ENCODE measurements at places on chromosomes 4 and X.

- peak overlapping the region; percentile 83 for H3K27ac ChIP-seq
- peak overlapping the region; percentile 97 for H3K4me3 ChIP-seq
- no peak for DNase-seq
Measured at GRCh38 chr4:183659872-183660242, 764 bp downstream of the TRAPPC11 start.

GRCh38 chr4:150982557-150983233 lies 32.4 kb downstream of the LRBA start:
- no peaks in the 10 kb centered on the region for H3K27me3 ChIP-seq
- H3K27ac ChIP-seq = no peak overlapping the region
- peaks cover 4% of the 10 kb centered on the region for H3K4me1 ChIP-seq
- H3K36me3 ChIP-seq = peaks cover 2% of the 10 kb centered on the region

DNA sequence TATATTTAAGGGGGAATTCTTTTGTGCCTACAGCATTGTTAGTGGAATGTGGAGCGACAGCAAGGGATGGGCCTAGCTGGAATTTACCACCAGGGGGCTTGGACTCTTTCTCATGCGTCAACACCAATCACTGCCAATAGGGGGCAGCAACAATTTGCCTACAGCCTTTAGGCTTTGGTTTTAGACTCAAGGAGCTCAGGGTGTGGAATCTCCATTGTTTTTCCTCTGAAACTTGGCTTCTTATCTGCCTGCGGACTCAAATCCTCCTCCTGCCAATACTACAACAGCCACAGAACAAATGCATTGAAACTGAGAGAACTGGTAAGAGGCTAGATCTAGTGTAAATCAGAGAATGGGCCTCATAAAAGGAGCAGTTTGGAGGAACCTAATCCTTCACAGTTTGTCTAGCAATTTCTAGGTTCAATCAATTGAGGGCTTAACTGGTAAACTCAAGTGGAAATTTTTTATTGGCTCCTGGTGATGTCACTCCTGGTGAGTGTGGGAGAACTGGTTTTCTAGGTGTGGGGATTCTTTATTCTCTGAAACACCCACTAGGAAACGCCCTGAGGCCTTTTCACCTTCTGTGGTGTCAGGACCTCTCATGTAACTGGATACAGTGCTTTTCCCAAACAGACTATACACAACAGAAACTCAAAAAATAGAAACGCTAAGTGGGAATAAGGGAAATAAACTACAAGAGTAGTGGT lies 27.9 kb upstream of the TMSB4X start:
- no peaks in the 10 kb centered on the region for H3K27me3 ChIP-seq
- no peaks in the 10 kb centered on the region for H3K36me3 ChIP-seq
- peak; percentile 81 for DNase-seq
- H3K4me3 ChIP-seq = peak overlapping the region; percentile 45
- peak overlapping the region; percentile 89 for H3K27ac ChIP-seq

DNA sequence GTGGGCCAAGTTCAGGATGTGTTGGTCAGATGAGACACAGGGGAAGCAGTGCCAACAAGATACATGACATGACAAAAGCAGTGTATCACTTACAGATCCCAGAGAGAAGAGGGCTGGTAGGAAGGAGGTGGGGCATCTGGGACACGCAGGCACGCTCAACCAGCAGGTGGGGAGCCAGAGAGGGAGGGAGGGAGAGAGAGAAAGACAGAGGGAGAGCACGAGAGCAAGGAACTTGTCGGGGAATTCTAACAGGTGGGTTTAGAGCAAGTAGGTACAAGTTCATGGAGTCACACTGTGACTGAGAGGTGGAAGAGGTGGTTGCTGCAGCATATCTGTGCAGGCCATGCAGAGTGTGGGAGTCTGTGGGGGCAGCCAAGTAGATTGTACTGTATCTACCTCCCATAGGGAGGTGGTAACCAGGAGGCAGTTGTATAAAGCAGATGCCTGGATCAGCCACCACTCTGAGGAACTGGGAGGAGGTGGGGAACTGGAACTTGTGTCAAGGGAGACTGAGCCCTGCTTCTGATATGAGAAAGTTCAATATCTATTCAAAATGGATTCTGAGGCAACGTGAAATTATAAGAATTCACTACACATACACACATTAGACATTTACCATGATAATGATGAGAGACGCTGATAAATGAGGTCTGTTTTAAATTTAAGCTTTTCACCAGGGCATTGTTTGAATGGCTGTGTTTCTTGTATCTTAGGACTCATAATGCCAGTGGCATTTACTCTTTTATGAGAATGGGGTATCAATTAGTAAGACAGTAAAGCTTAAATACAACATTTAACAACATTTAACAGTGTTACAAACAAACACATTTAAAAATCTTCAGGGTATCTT lies 43.7 kb downstream of the BBS12 start:
- H3K36me3 ChIP-seq = no peaks in the 10 kb centered on the region
- peaks cover 9% of the 10 kb centered on the region for H3K27me3 ChIP-seq
- H3K4me1 ChIP-seq = no peaks in the 10 kb centered on the region
- H3K4me3 ChIP-seq = no peak overlapping the region

- H3K36me3 ChIP-seq = no peaks in the 10 kb centered on the region
- no peaks in the 10 kb centered on the region for H3K4me1 ChIP-seq
- H3K4me3 ChIP-seq = no peak overlapping the region
- H3K27me3 ChIP-seq = no peaks in the 10 kb centered on the region
Measured at GRCh38 chr4:139823746-139824145, 158.1 kb downstream of the MGST2 start.

GRCh38 chr4:89898304-89898716 lies 3.7 kb downstream of the MMRN1 start:
- no peak overlapping the region for H3K27ac ChIP-seq
- H3K4me1 ChIP-seq = peaks cover 20% of the 10 kb centered on the region
- no peak for DNase-seq
- H3K4me3 ChIP-seq = no peak overlapping the region

DNA sequence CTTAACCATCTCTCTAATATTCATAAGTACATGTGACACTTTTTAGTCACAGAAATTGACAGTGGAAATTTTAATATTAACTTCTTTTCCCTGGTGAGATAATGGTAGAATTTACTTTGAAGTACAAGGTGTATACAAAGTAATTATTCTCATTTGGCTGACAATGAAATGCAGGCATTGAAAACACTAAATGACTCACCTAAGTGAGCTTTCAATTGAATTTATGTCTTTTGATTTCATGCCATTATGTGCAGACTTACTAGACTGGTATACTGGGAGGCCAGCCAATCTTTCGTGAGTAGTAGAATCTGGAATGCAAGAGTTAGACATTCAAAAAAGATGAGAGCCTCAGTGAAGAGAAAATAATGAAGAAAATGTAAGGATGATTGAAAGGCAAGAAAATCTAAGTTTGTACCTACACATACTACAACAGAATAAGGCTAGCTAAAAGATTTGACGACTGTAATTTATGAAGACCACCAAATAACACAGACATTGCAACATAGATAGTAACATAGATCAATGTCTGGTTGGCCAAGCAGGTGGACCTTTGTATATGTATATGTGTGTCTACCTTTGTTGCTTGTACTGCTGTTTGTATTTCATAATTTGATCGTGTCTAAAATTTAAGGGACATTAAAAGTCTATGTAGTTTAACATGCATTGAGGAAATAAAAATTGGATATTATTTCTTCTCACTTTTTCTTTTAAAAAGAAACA lies 459.7 kb downstream of the IL15 start:
- DNase-seq = no peak
- no peaks in the 10 kb centered on the region for H3K4me1 ChIP-seq
- no peak overlapping the region for H3K4me3 ChIP-seq
- no peak overlapping the region for H3K27ac ChIP-seq
- peaks cover 25% of the 10 kb centered on the region for H3K36me3 ChIP-seq

DNA sequence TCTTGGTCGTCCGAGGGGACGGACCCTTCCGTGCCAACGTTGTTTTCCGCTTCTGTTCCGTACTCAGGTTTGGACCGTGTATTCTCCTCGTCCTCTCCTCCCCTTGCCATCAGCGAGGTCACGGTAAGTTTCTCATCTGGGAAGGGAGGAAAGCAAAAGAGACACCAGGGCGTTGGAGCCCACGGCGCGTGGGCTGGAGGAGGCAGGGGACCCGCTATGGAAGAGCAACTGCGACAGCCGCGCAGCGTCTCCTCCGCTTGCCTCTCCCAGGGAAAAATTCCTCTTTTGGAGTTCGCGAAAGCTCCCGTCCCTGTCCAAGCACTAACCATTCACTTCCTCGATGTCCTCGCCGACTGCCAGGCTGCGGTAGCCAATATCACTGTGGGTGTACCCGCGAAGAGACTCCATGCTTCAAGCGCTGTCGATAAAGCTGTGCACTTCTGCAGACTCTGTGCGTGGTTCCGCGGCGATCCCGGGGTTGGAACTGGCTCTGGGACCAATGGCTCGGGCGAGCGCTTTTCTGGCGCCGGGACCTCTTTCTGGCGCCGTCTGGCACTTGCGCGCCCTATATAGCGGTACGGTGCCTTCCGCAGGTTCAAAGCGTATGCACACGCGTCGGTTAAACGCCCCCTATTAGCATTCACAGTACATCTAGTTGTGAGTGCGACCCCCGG lies at the start of gene ESX1:
ESX1 (minus strand) TSS at position 492 of the 674 bp plus-strand sequence; CDS start at position 408, 84 bp downstream.
- no peaks in the 10 kb centered on the region for H3K36me3 ChIP-seq
- H3K4me1 ChIP-seq = peaks cover 3% of the 10 kb centered on the region
- H3K27ac ChIP-seq = no peak within 1 kb of the TSS
- no peak for DNase-seq
- no peaks in the 10 kb centered on the region for H3K27me3 ChIP-seq

DNA sequence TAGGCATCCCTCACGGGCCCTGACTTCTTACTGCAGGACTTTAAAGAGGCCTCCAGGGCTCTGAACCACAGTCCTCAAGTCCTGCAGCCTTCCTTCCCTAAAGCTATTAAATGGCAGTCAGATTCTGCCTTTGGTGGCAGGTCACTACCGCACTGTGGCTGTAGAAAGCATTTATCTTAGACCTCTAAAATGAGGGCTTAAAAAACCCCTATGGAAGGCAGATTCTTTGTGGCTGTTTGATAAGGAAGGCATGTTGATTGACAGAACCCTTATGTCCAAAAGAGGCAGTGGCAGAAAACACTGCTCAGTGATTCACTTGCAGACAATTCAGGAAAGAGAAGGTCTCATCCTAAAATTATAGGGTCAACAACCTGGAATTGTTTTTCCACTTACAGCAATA lies 79.2 kb downstream of the FBXL5 start:
- no peak overlapping the region for H3K27ac ChIP-seq
- H3K36me3 ChIP-seq = no peaks in the 10 kb centered on the region
- H3K4me1 ChIP-seq = no peaks in the 10 kb centered on the region

DNA sequence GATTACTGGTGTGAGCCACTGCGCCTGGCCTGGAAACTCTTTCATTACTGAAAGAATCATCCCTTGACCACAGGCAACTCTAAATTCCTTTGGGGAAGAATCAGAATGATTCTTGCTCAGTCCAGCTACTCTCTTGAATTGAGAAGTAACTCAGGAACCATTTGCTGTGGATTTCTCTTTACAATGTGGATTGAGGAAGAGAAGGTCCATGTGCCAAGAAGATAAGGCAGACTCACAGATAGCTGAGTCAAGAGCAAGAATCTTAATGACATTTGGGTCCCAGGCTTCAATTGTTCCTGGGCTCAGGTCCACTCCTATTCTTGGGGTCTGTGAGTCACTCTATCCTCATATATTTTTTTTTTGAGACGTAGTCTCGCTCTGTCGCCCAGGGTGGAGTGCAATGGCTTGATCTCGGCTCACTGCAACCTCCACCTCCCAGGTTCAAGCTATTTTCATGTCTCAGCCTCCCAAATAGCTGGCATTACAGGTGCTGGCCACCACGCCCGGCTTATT lies 6.2 kb upstream of the MGARP start:
- H3K27me3 ChIP-seq = peaks cover 5% of the 10 kb centered on the region
- H3K4me1 ChIP-seq = no peaks in the 10 kb centered on the region

- H3K36me3 ChIP-seq = no peaks in the 10 kb centered on the region
- no peaks in the 10 kb centered on the region for H3K4me1 ChIP-seq
- DNase-seq = no peak
- H3K27ac ChIP-seq = no peak overlapping the region
- no peaks in the 10 kb centered on the region for H3K27me3 ChIP-seq
Measured at GRCh38 chr4:141757287-141757686, 120.9 kb downstream of the IL15 start.

GRCh38 chrX:123171781-123172180 lies 12.3 kb upstream of the GRIA3 start:
- H3K27ac ChIP-seq = no peak overlapping the region
- no peak for DNase-seq
- no peaks in the 10 kb centered on the region for H3K27me3 ChIP-seq
- no peaks in the 10 kb centered on the region for H3K36me3 ChIP-seq

GRCh38 chr4:34566091-34566490 lies 1678.2 kb downstream of the ARAP2 start:
- H3K4me3 ChIP-seq = no peak overlapping the region
- no peaks in the 10 kb centered on the region for H3K27me3 ChIP-seq
- H3K27ac ChIP-seq = no peak overlapping the region
- H3K4me1 ChIP-seq = no peaks in the 10 kb centered on the region
- no peak for DNase-seq
- H3K36me3 ChIP-seq = no peaks in the 10 kb centered on the region

DNA sequence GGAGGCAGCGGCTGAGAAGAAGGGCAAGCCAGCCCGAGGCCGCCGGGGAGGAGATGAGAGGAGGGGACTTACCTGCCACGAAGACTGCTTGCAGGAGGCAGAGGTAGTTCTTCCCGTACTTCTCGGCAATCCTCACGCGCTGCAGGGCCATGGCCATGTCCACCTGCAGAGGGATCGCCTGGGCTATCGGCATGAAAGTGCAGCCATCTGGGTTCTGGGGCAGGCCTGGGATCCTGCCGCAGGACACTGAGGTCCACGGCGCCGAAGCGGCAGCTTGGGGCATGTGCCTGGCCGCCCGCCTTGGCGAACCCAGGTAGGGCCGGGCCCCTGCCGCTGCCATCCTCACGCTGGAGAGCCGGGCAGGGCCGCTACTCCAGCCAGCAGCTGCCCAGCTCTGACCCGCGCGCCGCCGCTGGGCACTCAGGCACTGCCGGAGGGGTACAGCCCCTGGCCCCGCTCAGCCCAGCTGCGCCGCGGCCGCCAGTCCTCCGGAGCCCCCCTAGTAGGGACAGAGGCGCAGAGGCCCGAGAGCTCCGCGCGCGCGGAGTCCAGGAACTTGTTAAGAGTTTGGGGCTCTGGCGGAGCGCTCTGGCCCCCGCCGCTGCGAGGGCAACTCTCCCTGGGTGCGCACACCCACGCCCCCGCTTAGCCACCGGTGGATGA lies 16.0 kb downstream of the MCF2 start:
- no peak overlapping the region for H3K27ac ChIP-seq
- no peak for DNase-seq
- H3K4me1 ChIP-seq = no peaks in the 10 kb centered on the region
- H3K27me3 ChIP-seq = no peaks in the 10 kb centered on the region
